ENCODE measurements at places on chromosomes 2 and 18.

DNA sequence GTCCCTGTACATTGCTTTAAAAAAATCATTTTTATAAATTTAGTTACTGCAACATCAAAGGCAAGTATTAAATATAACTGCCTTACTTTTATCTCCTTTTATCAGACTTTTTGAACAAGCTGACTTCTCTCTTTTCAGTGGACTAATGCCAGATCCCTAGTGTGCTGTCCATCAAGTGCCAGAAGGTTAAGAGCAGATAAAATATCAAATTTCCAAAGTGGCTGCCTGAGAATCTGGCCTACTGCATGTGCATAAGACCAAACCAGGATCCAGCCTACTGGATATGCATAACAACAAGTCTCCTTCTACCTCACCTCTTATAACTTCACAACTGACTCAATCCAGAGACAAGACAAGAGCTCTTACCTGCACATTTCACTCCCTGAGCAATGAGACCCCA is 59.8 kb upstream of the CHRNA1 start:
- no peak overlapping the region for H3K27ac ChIP-seq
- peaks cover 11% of the 10 kb centered on the region for H3K4me1 ChIP-seq
- H3K36me3 ChIP-seq: no peaks in the 10 kb centered on the region
- no peak for DNase-seq
- no peaks in the 10 kb centered on the region for H3K27me3 ChIP-seq
- no peak overlapping the region for H3K4me3 ChIP-seq

DNA sequence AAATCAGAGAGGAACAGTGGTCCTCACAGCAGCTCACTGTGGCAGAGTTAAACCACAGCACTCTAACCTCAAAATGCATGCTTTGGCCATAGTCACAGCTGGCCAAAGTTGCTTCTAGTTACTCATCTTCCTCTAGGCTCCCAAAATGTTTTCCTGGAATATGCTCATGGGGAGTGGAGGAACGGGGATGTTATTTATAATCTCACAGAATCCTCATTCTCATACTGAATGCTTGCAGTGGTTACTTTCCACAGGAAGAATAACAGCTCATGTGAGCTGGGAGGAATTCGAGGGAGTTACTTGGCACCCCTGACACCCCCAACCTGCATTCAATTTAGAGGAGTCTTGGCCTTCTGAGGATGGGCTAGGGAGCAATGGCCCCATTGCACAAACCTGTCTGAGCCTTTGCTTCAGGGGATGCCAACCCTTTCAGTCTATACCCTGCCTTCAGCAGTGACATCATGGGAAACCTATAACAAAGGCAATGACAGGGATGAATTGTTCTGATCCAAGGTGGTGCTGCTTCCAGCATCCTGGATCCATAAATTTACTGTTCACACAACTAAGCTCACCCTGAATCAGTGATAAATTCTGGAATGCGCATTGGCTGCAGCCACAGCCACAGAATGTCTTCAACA is 22.4 kb upstream of the CCBE1 start:
- DNase-seq: no peak
- no peaks in the 10 kb centered on the region for H3K36me3 ChIP-seq
- no peak overlapping the region for H3K4me3 ChIP-seq
- no peak overlapping the region for H3K27ac ChIP-seq

DNA sequence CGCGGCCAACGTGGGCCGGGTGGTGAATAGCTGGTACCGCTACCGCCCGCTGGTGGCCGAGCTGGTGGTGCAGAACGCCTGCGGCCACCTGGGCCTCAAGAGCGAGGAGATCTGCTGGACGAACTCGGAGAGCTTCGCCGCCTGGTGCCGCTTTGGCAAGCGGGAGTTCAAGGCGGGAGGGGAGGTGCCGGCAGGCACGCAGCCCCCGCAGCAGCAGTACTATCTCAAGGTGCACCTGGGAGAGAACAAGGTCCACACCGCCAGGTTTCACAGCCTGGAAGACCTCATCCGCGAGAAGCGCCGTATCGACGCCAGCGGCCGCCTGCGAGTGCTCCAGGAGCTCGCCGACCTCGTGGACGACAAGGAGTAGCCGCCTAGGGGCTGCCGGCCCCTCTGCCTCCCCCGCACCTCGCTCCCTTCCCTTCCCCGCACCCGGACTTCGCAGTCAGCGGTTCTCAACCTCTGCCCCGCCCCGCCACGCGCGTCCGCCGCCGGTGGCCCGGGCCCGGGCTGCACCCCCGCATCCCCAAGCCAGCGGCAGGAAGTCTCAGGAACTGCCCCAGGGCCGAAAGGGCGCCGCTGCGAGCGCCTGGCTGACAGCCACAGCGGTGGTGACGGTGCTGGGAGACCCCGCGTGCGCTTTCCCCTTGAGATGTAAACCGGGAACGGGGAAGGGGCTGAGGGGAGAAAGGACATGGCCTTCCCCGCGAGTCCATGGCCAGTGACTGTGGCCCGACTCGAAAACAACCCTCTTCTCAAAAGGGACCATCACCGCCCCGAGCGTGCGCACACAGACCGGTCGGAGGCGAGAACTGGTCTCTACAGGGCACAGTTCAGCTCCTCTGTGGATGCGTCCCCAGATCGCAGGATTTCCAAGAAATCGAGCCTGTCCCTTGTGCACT is 2.2 kb downstream of the LRATD1 start:
- H3K36me3 ChIP-seq: no peaks in the 10 kb centered on the region
- DNase-seq: peak; percentile 87
- H3K27ac ChIP-seq: peak overlapping the region; percentile 90

DNA sequence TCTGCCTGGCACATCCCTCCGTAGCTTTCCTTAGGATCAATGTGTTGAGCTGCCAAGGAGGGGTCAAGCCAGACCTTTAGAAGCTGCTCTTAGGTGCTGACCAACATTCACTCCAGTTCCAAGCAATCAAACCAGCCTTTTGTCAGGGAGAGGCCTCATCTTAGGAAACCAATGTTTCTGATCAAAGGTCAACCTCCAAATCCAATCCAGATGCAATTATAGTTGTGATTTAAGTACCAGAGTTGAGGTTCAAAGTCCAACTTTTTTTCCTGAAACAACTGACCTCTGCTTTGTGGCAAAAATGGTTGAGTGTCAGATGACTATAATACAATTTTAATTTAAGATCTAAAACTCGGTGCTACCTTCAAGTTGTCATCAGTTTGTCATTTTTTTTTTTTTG is 303.4 kb downstream of the ALK start:
- H3K27ac ChIP-seq: no peak overlapping the region
- no peaks in the 10 kb centered on the region for H3K4me1 ChIP-seq
- H3K4me3 ChIP-seq: no peak overlapping the region
- H3K27me3 ChIP-seq: peaks cover 5% of the 10 kb centered on the region
- DNase-seq: no peak

- no peaks in the 10 kb centered on the region for H3K36me3 ChIP-seq
- H3K4me3 ChIP-seq: no peak overlapping the region
- no peak for DNase-seq
- H3K27ac ChIP-seq: no peak overlapping the region
- H3K27me3 ChIP-seq: no peaks in the 10 kb centered on the region
These were observed 720.5 kb downstream of the MBD2 start for GRCh38 chr18:53503914-53504441.

GRCh38 chr2:860259-860855 is 90.3 kb upstream of the SNTG2 start:
- H3K4me3 ChIP-seq: no peak overlapping the region
- H3K36me3 ChIP-seq: no peaks in the 10 kb centered on the region
- no peak for DNase-seq
- peaks cover 8% of the 10 kb centered on the region for H3K27me3 ChIP-seq
- H3K27ac ChIP-seq: no peak overlapping the region
- H3K4me1 ChIP-seq: no peaks in the 10 kb centered on the region

GRCh38 chr2:147910990-147911473 is 66.2 kb downstream of the ACVR2A start:
- H3K27me3 ChIP-seq: no peaks in the 10 kb centered on the region
- peaks cover 5% of the 10 kb centered on the region for H3K36me3 ChIP-seq
- no peak for DNase-seq
- H3K4me1 ChIP-seq: peaks cover 20% of the 10 kb centered on the region

DNA sequence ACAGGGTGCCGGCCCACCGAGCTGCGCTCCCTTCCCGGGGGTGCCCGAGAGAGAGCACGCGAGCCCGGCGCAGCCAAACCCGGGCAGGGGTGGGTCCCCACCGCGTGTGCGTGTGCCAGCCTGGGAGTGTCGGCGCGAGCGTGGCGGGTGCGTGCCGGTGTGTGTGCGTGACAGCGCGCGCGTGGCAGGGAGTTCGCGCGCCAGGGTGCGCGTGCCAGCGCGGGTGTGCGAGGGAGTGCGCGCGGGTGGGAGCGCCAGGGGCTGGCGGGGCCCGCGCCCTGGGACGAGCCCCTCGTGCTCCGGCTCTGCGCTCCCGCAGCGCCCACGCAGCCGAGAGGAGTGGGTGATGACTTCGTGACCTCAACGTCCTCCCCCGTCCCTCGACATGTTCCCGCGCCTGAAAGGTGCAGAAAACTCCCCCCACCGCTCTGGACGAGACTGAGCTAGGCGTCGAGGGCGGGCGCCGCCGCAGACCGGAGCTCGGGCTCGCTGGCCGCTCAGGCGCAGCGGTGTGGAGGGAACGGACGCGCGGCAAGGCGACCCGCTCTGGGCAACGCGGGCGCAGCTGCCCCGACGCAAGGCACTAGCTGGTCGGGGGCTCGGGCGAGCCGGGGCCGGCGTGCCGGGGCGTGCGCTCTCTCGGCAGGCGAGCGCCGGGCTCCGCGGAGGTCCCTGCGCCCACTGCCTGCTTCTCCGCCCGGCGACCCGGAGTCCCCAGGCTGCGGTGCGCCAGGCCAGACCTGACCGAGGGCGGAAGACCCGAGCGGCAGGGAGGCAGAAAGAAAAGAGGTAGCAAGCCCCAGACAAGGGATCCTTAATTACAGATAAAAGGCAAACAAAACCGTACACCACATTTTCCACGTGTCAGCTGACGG is 582.8 kb downstream of the ZEB2 start:
- peaks cover 21% of the 10 kb centered on the region for H3K4me1 ChIP-seq
- DNase-seq: peak; percentile 59
- H3K36me3 ChIP-seq: no peaks in the 10 kb centered on the region
- H3K27ac ChIP-seq: peak overlapping the region; percentile 90

DNA sequence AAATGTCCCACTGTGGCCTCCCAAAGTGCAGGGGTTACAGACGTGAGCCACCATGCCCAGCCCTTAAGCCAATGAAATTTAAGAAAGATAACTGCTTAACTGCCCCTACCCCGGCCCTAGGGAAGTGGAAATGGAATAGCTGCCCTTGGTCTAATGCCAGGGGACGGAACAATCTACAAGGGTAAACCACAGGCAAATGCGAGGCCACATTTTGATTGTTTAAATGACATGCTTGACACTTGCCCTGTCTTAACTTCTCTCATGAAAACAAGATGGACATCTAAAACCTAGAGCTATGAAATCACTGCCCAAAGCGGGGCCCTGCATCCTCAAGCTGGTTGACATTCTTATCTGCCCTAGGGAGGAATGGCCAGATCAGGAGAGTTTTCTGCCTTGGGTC is 5.5 kb upstream of the ITSN2 start:
- DNase-seq: no peak
- no peaks in the 10 kb centered on the region for H3K27me3 ChIP-seq
- no peak overlapping the region for H3K4me3 ChIP-seq
- no peaks in the 10 kb centered on the region for H3K36me3 ChIP-seq
- H3K4me1 ChIP-seq: peaks cover 28% of the 10 kb centered on the region
- no peak overlapping the region for H3K27ac ChIP-seq

DNA sequence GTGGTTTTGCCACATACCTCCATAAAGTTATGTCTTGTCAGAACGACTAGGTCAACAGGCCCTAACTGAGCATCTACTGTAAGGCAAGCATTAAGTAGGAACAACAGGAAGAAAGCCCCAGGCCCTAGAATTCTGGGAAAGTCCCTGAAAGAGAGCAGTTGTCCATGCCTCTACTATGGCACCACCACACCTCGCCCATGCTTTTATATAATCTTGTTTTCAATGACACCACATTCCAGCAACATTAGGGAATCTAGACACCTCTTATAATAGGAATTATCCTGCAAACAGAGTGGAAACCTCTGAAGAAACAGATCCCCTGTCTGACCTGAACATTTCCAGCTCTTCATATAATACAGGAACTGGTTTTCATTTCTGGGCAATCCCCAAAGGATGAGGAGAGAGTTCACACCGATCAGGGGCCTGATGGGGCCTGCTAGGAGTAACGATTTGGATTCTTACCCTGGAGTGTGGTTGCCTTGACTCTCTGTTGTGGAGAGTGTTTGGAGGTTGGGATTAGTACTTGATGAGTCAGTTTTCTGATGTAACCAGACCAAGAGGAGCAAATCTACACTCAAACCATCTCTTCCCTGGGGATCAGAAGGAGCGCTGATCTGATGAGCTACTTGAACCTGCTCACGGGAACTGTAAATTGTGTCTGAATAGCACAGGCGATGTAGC is 31.9 kb upstream of the CEP68 start:
- no peak for DNase-seq
- H3K27me3 ChIP-seq: no peaks in the 10 kb centered on the region
- no peak overlapping the region for H3K4me3 ChIP-seq
- peaks cover 8% of the 10 kb centered on the region for H3K4me1 ChIP-seq
- peaks cover 15% of the 10 kb centered on the region for H3K36me3 ChIP-seq
- H3K27ac ChIP-seq: no peak overlapping the region

DNA sequence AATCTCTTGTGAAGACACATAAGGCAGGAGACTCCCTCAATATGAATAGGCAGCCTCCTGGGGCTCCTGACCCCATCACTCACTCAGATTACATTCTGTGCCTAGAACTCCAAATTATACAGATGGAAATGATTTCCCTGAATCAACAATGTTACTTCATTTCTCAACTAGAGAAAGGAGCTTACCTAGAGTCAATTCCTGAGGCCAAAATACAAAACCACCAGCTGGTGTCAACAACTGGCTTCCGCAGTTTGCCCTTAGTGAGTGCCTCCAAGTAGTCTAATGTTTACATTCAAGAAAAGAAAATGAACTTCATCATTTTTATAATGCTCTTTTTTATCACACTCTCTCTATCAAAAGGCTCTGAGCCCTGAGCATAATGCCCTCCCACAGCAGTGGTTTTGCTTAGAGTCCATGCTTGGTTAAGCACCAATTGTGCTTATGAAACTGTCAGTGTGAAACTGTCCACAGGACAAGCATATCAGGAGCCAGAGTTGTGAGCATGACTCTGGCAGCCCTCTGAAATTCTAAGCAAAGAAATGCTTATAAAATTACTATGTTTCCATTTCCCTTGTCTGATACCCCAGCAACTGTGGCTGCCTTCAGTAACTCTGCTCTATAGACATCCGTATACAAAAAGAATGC is 305.7 kb upstream of the PKDCC start:
- no peak overlapping the region for H3K4me3 ChIP-seq
- no peak for DNase-seq
